ENCODE measurements at places on chromosomes 16 and 17.

- peak; percentile 89 for ATAC-seq
Measured at GRCh38 chr16:30052671-30053372, 12.7 kb upstream of the ALDOA start.

DNA sequence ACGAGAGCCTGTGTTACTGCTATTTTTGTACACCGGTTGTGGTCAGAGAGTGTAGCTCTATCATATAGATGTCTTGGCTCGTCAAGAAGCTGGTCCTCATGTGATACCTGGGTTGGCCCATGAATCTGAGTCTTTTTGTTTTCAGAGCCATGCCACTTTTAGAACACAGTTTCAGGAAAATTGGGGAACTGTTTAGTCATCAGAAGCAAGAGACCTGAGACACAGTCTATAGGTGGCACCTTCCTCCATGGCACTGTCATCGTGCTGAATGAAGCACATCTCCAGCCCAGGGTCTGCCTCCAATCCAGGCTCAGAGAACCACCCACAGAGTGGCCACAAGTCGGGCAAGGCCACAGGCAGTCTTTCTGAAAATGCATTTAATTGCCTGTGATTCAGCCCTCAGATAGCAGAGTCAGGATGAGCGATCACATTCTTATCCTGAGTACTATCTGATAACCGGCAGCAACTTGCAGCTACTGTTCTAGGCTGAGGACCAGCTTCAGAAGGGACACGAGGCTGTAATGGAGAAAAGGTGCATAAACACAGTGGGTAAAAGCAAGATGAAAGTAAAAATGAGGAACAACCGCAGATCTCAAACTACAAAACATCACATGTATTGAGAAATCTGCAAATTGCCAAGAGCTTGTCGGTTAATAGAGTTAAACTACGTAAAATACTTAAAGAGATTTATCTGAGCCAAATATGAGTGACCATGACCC, 14.2 kb upstream of the HAPSTR1 start:
- ATAC-seq, result peak; percentile 65

- no peak for ATAC-seq
Measured at GRCh38 chr17:13393841-13394710, 207.7 kb downstream of the HS3ST3A1 start.

GRCh38 chr16:83698964-83699363, 108.8 kb upstream of the HSBP1 start:
- ATAC-seq, result no peak

DNA sequence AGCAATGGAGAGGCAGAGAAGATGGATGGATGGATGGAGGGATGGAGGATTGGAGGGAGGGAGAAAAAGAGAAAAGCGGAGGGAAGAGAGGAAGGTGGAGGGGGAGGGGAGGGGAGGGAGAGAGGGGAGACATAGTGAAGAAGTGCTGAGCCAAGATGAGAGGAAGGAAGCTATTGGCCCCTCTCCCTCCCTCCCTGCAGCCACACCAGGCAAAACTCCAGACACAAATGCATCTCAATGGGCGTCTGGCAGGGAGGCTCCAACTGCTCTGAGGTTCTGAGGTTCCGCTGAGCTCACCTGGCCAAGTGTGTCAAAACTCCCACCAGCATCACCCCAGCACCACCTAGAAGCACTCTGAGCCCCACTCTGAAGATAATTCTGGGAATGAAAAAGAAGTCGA, 26.9 kb upstream of the PHB1 start:
- no peak for ATAC-seq

GRCh38 chr16:74623214-74623838, 16.4 kb upstream of the GLG1 start:
- no peak for ATAC-seq

DNA sequence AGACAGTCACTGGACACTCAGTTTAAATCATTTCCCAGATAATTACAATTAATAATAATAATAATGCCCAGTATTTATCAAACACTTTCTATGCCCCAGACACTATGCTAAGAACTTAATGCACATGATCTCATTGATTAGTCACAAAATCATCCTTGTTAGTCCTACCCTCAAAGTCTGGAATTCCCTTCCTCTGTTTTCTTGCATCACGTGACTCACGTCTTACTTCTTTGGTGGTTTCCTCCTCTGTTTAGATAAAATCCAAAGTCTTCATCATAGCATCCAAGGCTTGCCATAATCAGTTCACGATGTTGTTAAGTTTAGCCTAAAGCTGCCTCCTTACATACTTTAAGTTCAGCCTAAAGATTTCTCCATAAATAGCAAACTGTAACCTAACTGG, 471.9 kb downstream of the PMP22 start:
- no peak for ATAC-seq

DNA sequence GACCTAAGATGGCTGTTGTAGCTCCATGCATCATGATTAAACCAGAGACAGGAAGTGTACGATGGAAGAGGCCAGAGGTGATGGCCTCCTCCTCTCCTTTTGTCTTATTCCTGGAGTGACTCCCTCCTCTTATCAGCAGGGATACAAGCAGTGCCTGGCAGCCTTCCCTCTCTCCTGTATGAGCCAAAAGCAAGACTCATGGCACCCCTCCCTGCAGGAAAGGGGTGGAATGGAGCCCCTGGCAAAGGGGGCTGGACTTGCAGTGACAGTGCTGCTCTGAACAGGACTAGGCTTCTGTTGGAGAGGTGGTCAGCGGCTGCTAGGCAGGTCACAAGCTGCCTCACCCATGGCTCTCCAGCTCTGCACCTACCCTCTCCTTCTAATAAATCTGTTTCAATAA, 8.4 kb downstream of the TXNL4B start:
- ATAC-seq, result no peak

- ATAC-seq, result no peak
Measured at GRCh38 chr16:3001316-3001715, 11.4 kb upstream of the CLDN9 start.

- no peak for ATAC-seq
Measured at GRCh38 chr16:55513616-55514015, 4.7 kb downstream of the LPCAT2 start.

GRCh38 chr16:84628226-84628731, 10.4 kb upstream of the COTL1 start:
- ATAC-seq, result no peak

DNA sequence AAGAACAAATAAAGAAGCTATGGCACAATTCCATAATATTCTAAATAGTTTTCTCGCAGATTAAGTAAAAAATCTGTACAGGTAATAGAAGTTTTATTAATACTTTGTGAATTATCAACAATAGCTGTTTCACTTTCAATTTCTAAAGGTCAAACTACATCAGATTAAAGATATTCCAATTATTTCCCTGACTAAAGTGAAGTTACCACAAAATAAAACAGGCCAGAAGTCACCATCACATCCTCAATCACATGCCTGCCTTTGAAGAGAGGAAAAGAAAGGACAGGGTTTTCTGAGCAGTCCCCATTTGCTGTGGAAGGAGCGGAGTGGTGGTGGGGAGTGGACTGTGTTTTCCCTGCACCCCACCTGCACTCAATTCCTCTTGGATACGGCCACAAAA, 11.1 kb downstream of the ITFG1 start:
- no peak for ATAC-seq

DNA sequence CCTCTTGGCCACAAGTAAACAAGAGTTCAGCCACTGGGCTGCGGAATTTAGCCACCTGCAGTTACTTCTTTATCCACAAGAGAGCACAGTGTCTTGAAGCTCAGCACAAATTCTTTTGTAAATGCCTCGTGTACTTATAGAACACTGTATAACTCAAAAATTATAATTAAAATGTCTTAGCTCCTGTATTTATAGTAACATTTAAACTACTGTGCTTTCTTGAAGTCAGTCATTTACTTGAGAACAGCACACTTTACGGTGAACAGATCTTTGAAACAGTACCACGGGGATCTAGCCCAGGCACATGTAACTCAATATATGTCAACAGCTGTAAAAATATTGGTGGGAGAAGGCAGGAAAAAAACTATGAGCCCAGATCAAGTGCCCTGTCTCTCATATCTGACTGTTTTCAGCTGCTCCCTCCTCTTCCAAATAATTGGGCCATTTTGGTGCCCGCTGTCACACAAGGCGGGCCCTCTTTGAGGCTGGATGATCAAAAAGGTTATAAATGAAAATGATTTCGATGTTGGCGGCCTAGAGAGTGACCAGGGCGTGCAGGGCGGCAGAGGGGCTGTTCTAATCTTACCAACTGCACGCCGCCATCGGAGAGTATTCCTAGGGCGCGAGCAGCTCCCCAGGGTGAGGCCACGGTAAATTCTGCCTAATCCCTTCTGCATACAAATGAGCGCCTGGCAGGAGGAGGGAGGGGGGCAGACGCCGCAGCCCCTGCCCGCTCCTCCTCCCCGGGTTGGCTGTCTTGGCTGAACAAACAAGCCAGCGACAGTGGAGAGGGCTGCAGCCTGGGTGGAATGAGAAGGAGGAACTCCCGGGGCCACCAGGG, 183.2 kb downstream of the C16orf78 start:
- no peak for ATAC-seq

DNA sequence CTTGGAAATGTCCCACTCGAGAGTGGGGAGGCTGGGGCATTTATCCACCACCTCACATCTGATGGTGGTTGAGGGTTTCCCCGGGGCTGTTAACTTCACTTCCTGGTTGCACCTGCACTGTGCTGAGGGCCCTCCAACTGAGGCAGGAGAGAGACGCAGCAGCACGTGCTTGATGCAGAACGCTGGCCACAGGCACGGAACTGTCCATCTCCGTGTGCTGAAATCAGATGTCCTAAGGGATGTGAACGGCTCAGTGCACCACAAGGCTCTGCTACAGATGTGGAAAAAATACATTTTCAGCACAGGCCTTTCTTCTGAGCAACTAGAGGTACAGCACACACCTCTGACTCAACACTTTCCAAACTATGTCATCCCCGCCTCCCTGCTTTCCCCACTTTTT, 114.8 kb upstream of the C16orf82 start:
- no peak for ATAC-seq

DNA sequence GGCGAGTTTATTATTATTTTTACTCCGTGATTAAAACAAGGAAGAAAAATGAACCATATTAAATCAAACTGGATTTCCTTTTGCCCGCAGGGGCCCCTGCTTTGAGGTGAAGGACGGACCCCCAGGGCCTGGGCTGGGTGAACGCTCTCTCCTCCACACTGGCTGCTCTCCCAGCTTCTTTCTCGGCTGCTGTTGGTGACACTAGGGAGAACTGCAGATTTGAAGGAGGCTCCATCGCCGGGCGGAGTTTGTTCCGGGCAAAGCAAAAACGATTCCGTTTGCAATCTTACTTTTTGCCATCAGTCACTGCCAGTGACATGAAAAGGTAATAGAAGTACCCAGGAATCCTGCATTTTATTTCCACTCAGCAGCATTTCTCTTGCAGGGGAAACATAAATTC, 221.6 kb upstream of the SDK2 start:
- ATAC-seq, result no peak

GRCh38 chr17:3632287-3632686, 3.8 kb downstream of the SHPK start:
- no peak for ATAC-seq

- no peak for ATAC-seq
Measured at GRCh38 chr17:2190014-2190413, 113.6 kb downstream of the SMG6 start.

- ATAC-seq, result no peak
Measured at GRCh38 chr17:45874151-45874550, 20.2 kb upstream of the MAPT start.

DNA sequence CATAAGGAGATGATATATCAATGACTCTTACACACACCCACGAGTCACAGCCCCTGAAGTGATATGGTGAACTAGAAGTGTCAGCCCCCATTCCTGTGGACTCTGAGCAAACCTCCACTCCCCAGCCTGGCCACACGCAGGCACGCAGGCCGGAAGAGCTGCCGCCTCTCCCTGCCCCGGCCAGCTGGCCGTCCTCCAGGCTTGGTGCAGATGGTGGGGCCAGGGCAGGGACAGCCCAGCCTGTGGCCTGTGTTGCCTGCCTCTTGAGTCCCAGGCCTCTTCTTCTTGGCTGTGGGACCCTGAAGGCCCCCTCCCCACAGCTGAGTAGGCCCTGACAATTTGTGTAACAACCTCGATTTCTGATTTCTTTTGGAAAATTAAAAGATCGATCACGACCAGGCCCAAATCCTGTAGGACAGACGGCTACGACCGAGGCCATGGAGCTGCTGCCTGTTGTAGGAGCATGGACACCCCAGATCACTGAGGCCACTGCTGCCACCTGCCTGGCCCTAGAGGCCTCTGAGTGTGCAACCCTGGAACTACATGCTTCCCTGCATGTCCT, 10.0 kb upstream of the MPRIP start:
- no peak for ATAC-seq

GRCh38 chr16:21116148-21116693, 34.4 kb downstream of the DNAH3 start:
- ATAC-seq, result peak; percentile 85

- ATAC-seq, result peak; percentile 98
Measured at GRCh38 chr17:14351493-14351892, 50.6 kb downstream of the HS3ST3B1 start.

- no peak for ATAC-seq
Measured at GRCh38 chr16:30381291-30382041, 895 bp downstream of the SEPTIN1 start.

DNA sequence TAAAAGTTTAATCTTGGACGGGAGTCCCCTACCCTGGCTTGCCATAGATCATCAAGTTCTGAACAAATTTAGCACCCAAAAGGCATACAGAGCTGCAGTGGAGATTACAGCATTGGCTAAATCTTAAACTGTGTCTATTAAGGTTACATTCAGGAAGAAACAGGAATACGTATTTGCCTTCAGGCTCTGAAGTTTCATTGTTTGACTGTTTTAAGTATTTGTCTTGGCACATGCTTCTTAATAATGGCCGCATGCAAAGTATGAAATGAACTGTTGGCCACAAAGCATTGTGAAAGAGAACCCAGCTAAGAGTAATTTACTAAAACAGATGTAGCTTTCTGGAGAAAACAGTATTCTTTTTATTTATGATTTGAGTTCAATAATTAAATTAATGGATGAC, 63.9 kb upstream of the CNEP1R1 start:
- no peak for ATAC-seq

DNA sequence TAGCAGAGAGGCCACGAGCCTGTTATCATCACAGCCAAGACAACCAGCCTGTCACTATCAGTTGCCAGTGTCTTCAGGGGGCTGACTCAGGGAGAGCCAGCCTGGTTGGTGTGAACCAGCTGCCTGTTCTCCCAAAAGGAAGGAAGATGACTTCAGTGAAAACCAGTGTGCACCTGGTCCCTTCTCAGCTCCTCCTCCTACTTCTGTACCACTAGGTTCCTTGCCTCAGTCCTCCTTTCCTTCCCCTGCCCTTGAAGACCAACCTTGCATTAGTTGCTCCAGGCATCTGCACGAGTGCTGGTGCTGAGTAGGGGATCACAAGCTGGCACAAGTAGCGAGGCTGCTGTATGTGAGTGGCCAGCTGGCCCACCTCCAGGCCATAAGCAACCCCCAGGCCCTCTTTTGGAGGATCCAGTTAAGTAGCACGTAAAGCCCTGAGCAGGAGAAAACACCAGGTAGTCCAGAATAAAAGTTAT, 8.5 kb downstream of the TUBG1 start:
- ATAC-seq, result peak; percentile 21

GRCh38 chr17:58517378-58517927, 3.0 kb upstream of the MTMR4 start:
- ATAC-seq, result no peak

- no peak for ATAC-seq
Measured at GRCh38 chr16:15885560-15886001, 2.8 kb downstream of the CEP20 start.

GRCh38 chr17:45290269-45290765, 26.5 kb downstream of the MAP3K14 start:
- ATAC-seq, result no peak

GRCh38 chr16:88878967-88879787, 12.7 kb upstream of the PABPN1L start:
- ATAC-seq, result no peak

- ATAC-seq, result no peak
Measured at GRCh38 chr17:45963889-45964288, 35.2 kb upstream of the STH start.

GRCh38 chr16:3004781-3005284, 7.9 kb upstream of the CLDN9 start:
- no peak for ATAC-seq
